Progenitor cell of endocrine pancreas (in vitro differentiated cells): ENCODE measurements at places on chromosomes 5 and 9. TPM values are rescaled to one million over a fixed set of nuclear protein-coding genes. Genes with fewer than 3 reads are reported as not detected.

DNA sequence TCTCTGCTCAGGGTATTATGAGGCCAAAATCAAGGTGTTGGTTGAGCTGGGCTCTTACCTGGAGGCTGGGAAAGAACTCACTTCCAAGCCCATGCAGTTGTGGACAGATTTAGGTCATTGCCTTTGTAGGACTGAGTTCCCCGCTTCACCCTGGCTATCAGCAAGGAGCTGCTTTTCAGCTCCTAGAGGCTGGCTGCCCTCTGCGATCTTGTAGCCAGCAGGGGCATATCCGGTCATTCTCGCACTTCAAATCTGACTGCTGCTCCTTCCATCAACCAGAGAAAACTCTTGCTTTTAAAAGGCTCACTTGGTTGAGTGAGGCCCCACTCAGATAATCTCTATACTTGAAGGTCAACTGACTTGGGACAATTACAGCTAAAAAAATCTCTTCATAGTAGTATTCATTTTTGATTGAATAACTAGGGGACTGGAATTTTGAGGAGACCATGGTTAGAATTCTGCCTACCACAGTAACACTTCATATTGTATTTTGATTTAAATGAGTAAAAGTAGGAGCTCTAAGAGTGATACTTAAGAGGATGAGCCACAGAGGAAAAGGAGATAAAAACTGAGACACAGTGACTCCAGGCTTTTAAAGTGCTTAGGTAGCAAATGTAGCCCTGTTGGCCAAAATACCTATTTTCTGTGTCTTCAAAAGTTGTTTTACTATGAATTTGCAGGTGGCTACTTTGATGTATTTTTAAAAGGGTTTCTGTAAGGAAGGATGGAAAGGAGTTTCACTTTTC lies 137.4 kb downstream of the CD180 start:
- peaks cover 1% of the 10 kb centered on the region for H3K36me3 ChIP-seq
- peak overlapping the region; percentile 30 for H3K27ac ChIP-seq
- H3K27me3 ChIP-seq, result no peaks in the 10 kb centered on the region

- peaks cover 9% of the 10 kb centered on the region for H3K36me3 ChIP-seq
- H3K27me3 ChIP-seq, result no peaks in the 10 kb centered on the region
- peak overlapping the region; percentile 89 for H3K4me3 ChIP-seq
- H3K27ac ChIP-seq, result peak overlapping the region; percentile 100
- peaks cover 24% of the 10 kb centered on the region for H3K4me1 ChIP-seq
- DNase-seq, result peak; percentile 68
Observed at GRCh38 chr9:128098297-128099230, 29.0 kb downstream of the PTGES2 start.

DNA sequence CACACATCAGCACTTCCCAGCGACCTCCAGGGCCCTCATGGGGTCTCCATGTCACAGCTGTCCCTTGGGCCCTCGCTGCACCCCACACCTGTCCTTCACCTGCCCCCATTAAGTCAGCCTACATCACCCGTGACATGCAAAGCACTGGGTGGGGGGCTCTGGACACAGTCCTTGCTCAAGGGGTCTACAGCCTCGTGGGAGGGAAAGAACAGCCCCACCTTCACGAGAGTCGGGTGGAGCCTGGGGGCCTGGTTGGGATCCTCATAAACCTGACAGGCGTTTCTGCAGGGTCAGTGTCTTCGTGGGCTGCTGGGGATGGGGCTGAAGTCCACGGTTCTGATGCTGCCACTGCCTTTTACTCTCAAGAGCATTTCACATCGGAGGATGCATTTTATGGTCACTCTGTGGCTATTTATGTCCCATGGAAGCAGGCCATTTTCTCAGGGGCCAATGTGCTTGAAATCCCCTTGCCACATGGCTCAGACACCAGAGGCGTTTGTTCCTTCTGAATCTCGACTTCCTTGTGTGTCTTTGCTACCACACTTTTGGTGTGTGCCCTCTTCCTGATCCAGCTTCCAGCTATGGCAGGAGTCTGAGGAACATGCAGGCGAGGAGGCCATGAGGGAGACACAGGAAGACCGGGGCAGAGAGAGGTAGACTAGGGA lies at the start of gene OR2V1:
TSS of gene OR2V1 (minus strand) at position 338 of the 665 bp plus-strand sequence. CDS start 5,865 bp downstream, outside the sequence.
- no peaks in the 10 kb centered on the region for H3K4me1 ChIP-seq
- no peaks in the 10 kb centered on the region for H3K36me3 ChIP-seq
- no peak within 1 kb of the TSS for H3K4me3 ChIP-seq
- H3K27ac ChIP-seq, result no peak within 1 kb of the TSS
- H3K27me3 ChIP-seq, result peaks cover 81% of the 10 kb centered on the region
- no peak for DNase-seq

GRCh38 chr5:50582699-50583098 lies 83.7 kb upstream of the PARP8 start:
- no peaks in the 10 kb centered on the region for H3K36me3 ChIP-seq
- H3K4me3 ChIP-seq, result no peak overlapping the region
- no peaks in the 10 kb centered on the region for H3K27me3 ChIP-seq
- no peak overlapping the region for H3K27ac ChIP-seq

DNA sequence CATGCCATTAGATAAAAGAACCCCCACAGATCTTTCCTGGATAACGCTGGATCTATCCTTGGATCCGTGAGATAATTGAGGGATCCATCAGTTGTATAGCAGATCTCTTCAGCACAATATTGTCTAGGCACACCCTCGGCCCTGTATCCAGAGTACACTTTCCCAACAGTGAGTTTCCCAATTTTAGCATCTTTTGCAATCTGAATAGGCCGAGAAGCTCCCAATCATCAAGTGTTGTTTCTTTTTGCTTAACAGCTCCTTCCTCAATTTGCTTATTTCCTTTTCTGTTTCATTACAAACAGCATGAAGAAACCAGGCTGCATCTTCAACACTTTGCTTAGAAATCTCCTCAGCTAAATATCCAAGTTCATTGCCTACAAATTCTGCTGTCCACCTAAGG lies 4.4 kb upstream of the SPTLC1 start:
- DNase-seq, result no peak
- no peaks in the 10 kb centered on the region for H3K36me3 ChIP-seq
- H3K27ac ChIP-seq, result no peak overlapping the region
- H3K4me1 ChIP-seq, result peaks cover 4% of the 10 kb centered on the region
- peaks cover 25% of the 10 kb centered on the region for H3K27me3 ChIP-seq

DNA sequence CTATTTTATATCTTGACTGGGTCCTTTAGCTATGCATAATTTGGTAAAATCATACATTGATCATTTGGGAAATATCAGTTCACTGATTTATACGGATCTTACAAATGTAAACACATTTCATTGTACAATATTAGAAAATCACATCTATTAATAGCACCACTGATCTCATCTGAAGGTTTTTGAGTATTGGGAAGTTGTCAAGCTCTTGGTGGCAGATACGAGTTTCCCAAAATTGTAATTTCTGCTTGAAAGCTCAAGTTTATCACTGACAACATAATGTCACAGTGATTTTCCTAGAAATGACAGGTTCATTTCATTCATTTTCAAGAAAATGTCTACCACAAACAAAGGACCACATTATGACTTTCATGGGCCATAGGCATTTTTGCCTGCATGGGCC lies 3.0 kb upstream of the MACROH2A1 start:
- H3K36me3 ChIP-seq, result no peaks in the 10 kb centered on the region
- no peak overlapping the region for H3K27ac ChIP-seq
- H3K4me3 ChIP-seq, result no peak overlapping the region

GRCh38 chr5:174610968-174611367 lies 113.4 kb upstream of the MSX2 start:
- no peak overlapping the region for H3K27ac ChIP-seq
- H3K4me3 ChIP-seq, result no peak overlapping the region
- H3K36me3 ChIP-seq, result no peaks in the 10 kb centered on the region
- H3K4me1 ChIP-seq, result peaks cover 3% of the 10 kb centered on the region

DNA sequence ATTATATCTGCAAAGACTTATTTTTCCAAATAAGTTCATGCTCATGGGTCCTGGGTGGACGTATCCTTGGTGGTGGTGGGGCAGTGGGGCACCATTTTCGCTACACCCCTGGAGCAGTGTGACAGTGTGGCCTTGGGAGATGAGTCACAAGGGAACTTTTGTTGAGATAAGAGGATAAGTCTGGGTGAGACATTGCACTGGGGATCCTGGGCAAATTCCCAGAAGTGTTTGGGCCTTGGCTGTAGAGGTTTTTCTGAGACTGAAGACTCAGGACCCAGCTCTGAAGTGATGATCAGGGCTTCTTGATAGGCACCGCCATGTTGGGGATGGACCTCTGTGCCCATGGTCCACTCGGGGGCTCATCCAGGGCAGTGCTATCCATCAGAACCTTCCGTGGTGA lies 149.4 kb downstream of the MACROH2A1 start:
- DNase-seq, result no peak
- H3K4me3 ChIP-seq, result no peak overlapping the region
- peaks cover 14% of the 10 kb centered on the region for H3K27me3 ChIP-seq
- no peak overlapping the region for H3K27ac ChIP-seq
- peaks cover 1% of the 10 kb centered on the region for H3K36me3 ChIP-seq
- peaks cover 12% of the 10 kb centered on the region for H3K4me1 ChIP-seq

DNA sequence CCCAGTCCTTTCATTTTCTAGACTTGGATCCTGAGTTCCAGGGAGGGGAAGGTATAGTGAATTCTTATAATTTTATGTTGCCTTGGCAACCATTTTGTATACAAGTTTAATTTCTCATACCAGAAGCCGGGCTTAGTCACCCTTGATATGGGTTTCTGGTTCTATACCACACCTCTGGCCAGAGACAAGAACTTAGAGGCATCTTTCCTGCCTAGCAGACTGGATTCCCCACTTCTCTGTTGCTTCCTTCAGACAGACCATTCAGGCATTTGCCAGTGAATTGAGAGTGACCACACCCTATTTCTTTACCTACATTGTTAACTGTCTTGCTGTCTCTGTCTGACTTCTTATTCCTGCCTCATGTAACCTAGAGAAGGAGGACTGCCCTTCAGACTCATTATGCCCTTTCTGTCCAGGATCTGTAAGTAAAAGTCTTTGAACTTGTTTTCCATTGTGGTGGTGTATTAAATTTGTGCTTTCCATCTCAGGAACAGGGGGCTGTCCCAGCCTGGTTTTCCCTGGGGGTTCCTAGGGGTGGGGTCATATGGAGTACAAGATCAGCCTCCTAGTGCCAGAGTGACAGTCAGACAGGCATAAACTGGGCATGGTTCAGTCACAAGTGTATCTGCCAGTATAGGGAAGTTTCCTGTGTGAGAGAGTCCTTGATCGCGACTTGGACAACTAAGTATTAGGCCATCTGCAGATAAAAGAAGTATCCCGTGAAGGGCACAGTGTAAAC lies 27.4 kb downstream of the TNFSF8 start:
- no peak for DNase-seq
- no peaks in the 10 kb centered on the region for H3K36me3 ChIP-seq
- peaks cover 7% of the 10 kb centered on the region for H3K4me1 ChIP-seq
- H3K27me3 ChIP-seq, result no peaks in the 10 kb centered on the region
- no peak overlapping the region for H3K4me3 ChIP-seq

- no peaks in the 10 kb centered on the region for H3K27me3 ChIP-seq
- H3K4me1 ChIP-seq, result peaks cover 25% of the 10 kb centered on the region
- no peak for DNase-seq
- H3K27ac ChIP-seq, result no peak overlapping the region
- H3K4me3 ChIP-seq, result no peak overlapping the region
Observed at GRCh38 chr5:33978306-33978705, 6.2 kb downstream of the SLC45A2 start.

DNA sequence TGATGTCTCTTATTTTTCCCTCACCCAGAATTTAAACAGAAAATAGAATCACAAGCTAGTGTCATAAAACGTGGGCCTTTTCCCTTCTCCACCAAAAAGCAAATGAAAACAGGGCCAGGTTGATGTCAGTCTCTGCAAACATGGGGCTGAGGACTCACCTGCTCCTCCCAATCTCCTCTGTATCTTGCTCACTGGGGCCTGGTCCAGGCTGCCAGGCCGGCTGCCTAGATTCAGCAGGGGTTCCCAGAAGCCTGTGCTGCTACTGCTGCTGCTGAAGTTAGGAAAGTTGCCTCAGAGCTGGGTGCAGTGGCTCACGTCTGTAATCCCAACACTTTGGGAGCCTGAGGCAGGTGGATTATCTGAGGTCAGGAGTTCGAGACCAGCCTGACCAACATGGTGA lies 84.3 kb downstream of the PCDH1 start:
- H3K27me3 ChIP-seq, result peaks cover 26% of the 10 kb centered on the region
- H3K36me3 ChIP-seq, result no peaks in the 10 kb centered on the region
- H3K4me1 ChIP-seq, result no peaks in the 10 kb centered on the region
- no peak overlapping the region for H3K4me3 ChIP-seq
- DNase-seq, result no peak
- H3K27ac ChIP-seq, result no peak overlapping the region

Gene FAM78A
- 1.9 and 2.0 TPM in 2 replicates for total RNA-seq

Gene EMB
- 29.5 and 31.1 TPM in 2 replicates for total RNA-seq

Gene TXNDC8
- total RNA-seq, result not detected in 2 replicates

Gene MSANTD3
- 39.8 and 44.2 TPM in 2 replicates for total RNA-seq

Gene PDCD1LG2
- total RNA-seq, result not detected in 2 replicates

Gene DBH
- not detected in 2 replicates for total RNA-seq

Gene BTNL3
- total RNA-seq, result not detected in 2 replicates

Gene SPATA9
- 0.82 TPM in 1 of 2 replicates, not detected in the other for total RNA-seq
